ENCODE measurements at places on chromosomes 3 and 15.
A peak's percentile ranks its signal among the peaks of the same experiment; 100 is the strongest.

- no peak for DNase-seq
These were observed 1.8 kb downstream of the FETUB start for GRCh38 chr3:186642014-186642413.

DNA sequence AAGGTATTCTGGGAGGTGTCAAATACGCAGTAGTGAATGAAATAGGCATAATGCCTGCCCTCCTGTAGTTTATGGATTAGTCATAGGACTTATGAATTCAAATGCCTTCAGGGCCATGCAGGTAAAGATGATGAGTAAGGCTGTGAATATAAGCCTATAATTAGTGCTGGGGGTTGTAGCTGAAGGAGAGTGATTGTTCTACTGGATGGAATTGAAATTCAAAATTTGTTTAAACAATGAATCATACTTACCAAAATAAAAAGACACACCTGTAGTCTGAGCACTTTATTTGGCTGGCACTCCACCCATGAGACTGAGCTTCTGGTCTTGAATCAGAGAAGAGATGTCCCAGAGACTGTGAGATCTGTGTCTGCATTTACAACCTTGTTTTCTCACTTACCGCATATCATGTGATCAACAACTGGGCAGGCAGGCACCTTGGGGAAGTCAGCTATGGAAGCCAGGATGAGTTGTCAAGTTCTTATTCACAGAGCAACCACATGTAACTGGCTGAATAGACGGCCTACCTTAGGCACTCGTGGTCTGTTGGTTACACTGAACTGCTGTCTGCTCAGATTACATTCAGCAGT is 291.8 kb downstream of the NAALADL2 start:
- no peak for DNase-seq

DNA sequence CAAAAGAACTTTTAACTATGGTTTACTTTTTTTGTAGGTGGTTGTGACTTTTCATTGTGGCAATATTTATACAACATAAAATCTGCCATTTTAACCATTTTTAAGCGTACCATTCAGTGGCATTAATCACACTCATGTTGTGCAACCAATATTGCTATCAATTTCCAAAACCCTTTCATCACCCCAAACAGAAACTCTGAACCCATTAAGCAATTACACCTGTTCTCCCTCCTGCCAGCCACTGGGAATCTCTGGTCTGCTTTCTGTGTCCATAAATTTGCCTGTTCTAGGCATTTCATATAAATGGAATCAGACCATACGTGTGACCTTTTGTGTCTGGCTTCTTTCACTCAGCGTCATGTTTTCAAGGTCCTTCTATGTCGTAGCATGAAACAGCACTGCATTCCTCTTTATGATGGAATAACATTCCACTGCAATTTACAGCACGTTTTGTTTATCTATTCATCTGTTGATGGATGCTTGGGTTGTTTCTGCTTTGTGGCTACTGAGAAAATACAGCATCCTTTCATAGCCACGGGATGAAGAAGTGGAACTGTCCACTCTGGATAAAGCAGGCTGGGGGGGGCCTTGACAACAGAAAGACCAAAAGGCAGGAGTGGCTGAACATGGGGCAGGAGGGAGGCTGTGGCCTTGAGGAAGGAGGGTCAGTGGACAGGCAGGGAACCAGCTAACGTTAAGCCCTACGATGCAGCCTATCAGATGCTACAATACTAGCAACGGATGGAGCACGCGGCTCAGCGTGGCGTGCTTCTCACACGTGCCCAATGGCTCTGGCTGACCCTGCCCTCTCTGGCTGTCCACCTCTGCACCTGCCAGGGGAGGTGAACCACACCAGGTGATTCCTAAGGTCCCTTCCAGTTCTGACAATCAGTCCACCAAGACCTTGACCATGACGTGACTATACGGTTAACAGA is 110.9 kb downstream of the SEC22A start:
- no peak for DNase-seq

- DNase-seq = no peak
These were observed 29.5 kb upstream of the LSAMP start for GRCh38 chr3:116474801-116475200.

GRCh38 chr3:99874237-99875002 is 56.8 kb downstream of the CMSS1 start:
- DNase-seq = no peak

- DNase-seq = no peak
These were observed 10.4 kb downstream of the C3orf18 start for GRCh38 chr3:50557106-50557505.

DNA sequence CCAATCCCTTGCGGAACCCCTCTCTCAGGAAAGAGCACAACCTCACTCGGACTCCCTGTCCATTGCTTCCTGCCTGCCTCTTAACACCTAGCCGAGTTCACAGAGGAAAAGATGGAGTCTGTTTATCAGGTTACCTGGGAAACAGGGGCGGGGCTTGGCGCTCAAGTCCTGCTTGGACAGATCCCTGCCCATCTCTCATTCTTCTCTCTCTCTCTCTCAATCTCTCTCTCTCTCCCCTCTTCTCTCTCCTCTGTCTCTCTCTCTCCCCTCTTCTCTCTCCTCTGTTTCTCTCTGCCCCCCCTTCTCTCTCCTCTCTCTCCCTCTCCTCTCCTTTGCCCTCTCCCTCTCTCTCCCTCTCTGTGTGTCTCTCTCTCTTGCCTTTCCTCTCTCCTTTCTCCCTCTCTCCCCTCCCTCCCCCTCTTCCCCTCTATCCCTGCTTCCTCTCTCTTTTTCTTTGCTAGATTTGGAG is at the start of gene EFHB:
Gene EFHB (minus strand): TSS at position 120 of the 469 bp plus-strand sequence. CDS start 199 bp downstream, outside the sequence.
- no peak for DNase-seq

GRCh38 chr3:186775999-186776398 is 7.4 kb upstream of the EIF4A2 start:
- DNase-seq = no peak

DNA sequence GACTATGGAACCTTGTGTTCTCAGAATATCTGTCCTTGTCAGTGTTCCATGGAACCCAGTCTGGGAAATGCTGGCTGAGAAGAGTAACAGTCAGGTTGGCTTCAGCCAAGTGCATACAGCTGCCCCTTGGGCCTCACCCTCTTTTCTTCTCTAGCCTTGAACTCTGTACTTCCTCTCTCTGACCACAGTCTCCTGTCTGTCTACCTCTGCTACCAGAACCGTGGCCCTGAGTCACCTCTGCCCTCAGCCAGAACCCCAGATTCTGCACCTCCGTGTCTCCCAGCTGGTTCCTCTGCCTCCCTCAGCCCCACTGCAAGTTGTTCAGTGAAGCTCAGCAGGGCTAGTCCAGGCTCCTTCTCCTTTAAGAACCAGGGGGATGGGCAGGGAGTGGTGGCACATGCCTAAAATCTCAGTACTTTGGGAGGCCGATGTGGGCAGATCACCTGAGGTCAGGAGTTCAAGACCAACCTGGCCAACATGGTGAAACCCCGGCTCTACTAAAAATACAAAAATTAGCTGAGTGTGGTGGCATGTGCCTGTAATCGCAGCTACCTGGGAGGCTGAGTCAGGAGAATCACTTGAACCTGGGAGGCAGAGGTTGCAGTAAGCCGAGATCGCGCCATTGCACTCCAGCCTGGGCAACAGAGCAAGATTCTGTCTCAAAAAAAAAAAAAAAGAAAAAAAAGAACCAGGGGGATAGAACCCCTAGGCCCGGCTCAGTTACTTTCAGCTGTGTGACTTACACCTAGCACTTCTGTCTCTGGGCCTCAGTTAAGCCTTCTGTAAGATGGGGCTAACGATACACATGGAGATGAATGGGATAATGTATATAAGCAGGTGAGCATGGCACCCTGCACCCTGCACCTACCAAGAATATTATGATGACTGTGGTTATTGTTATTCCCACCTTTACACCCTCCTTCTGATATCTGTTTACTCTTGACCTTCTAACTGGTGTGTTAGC is 24.3 kb upstream of the TATDN2 start:
- DNase-seq = peak; percentile 38

DNA sequence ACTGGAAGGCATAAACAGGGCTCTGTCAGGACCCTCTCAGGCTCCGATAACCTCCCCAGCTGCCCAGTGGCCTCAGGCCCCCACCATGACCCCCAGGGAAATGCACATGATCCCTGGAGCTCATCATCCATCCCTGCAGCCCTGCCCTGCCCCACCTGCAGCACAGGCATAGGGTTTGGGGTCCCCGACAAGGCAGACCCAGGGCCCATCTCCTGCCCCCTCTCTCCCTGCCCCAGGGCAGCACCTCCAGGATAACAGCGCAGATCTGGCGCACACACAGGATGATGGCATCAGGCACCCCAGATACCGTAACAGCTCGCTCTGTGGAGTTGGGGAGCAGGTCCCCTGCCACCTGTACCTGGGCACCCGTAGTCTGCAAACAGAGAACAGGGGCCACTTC is 4.5 kb downstream of the GPR62 start:
- no peak for DNase-seq

GRCh38 chr3:11523572-11524101 is 120.1 kb downstream of the VGLL4 start:
- no peak for DNase-seq

GRCh38 chr3:60081381-60082095 is 1031.7 kb upstream of the CFAP20DC start:
- DNase-seq = no peak

DNA sequence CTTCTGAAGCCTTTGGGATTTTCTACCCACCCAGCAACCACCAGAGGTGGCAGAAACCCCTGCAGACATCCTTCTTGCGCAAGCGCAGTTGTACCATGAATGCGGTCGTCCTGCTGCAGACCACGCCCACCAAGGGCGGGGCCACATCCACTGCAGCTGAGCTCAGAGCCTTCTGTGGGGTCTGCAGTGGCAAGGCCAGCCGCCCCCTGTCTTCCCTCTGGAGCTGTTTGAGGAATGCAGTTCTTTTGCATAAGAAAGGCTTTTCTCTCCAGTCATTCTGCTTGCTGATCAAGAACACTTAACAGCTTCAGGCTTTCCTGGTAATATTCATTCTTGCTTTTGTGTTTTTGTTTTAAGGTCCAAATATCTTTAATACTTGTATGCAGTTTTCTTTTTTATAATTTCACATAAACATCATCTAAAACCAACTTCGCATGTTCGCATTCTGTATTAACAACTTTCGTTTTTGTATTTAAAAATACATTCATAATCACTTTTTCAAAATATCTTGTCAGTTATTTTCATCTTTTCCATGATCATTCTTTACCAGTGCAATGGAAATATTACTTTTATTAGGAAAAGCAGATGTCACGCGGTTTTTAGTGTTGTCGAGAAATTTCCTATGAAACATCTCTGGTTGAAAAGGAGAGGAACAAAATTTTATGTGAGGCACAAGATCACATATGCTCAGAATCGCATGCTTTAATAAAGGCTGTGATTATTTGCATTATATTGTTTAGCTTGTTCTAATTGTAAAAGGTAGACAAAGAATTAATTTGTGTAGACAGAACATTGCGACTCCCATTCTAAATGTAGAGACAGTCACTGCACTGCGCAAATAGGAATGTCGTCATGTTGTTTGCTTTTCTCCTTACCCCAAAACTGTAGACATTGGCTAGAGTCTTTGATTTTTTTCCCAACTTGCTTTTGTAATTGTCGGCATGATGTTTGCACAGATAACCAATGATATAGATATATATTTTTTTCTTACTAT is 98.1 kb upstream of the SNRPN start:
- DNase-seq = no peak

DNA sequence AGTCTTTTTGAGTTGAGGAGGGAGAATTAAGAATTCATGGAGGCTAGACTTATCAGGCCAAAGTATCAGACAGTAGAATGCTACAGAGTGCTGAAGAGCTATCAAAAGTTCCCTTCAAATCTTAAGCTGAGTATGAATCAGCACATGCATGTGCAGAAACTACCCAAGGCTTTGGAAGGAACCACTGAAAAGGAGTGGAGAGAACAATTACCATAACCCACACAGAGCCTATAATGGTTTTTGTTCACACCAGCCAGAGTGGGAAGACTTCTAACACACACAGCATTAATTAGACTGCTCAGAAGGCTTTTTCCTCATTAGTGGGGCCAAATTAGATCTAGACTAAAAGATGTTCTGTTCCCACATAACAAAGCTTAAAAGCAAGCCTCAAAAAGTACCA is 83.7 kb upstream of the SLC6A11 start:
- no peak for DNase-seq

DNA sequence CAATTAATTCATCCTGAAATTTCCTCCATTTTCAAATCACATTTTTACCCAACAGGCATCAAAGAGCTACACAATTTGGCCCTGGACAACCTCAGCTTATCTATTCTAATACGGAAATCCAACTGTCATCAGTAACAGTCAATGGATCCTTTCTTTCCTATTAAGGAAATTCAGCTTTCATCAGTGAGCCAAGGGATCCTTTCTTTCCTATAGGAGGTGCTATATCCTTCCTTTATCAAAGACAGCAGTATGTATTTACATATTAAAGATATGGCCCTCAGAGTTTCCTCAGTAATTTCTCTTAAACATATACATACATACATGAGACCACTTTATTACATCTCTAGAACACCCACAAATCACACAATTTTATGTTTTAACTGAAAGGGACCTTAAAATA is 10.1 kb downstream of the DHX36 start:
- DNase-seq = no peak

GRCh38 chr15:61524545-61524944 is 295.4 kb upstream of the RORA start:
- no peak for DNase-seq

- no peak for DNase-seq
These were observed 3.9 kb downstream of the AEN start for GRCh38 chr15:88624971-88625490.

DNA sequence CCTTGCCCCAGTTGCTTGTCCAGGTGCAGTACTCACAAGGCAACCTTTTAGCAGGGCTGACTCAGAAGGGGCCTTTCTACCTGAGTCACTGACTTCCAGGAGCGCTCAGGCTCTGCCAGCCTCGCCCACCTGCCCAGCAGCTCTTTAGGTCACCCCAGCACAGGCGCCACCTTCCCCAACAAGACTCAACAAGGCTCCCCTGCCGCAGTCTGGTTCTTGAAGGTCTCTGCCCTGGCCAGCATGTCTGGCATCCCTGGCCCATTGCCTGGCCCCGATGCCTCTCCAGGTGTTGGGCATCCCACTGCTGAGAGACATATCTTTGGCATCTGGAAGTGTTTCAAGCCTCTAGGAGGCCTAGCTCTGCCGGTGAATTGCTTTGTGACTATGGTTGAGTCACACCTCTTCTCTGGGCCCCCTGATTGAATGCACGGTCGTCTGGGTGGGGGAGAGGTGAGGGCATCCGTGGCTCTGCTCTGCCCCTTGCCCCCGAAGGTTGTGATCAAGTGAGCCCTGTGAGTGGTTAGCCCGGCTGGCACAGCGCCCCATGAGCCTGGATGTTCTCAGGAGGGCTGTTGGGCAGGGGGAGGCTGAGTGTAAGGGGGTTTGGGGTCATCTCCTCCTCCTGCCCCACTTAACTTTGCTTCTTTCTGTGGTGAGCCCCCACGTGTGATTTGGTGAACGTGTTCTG is 21.6 kb downstream of the SNX33 start:
- DNase-seq = no peak

GRCh38 chr3:175146258-175146657 is 287.1 kb downstream of the NAALADL2 start:
- no peak for DNase-seq

DNA sequence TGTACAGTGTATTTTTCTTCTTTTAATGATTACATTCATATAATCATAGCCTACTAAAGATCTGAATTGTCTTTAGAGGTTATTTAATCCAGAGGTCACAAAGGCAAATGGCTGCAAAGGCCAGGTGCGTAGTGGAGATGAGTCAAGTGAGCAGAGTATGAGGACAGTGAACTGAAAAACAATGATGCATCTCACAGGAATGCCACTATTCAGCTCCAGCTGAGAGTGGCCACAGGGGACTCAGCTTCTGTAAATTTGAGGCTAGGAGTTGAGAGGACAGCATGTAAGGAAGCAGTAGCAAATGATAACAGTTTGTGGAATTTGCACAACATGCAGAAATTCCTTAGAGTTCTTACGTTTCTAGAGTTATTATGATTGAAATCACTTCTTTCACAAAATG is 50.4 kb downstream of the COL6A5 start:
- no peak for DNase-seq

GRCh38 chr3:62632510-62633294 is 242.5 kb downstream of the CADPS start:
- DNase-seq = no peak
